Putamen (tissue), 1 donor: ENCODE measurements at places on chromosomes 4 and X.
A peak's percentile ranks its signal among the peaks of the same experiment; 100 is the strongest.

DNA sequence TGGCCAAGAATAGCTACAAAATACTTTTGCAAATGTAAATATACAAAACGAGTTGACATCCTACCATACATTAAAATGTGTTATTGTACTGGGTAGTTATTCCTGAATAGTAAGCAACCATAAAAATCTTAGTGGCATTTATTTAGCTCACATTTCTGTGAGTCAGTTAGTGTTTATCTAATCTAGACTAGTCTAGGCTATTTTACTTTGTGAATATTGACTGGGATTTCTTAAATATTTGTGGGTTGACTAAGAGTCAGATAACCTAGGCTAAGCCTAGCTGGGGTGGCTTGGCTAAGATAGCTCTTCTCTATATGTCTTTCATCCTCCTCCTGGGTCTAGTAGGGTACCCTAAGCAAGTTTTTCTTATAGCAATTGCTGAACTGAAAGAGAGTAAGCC, 543.8 kb upstream of the DIAPH2 start:
- no peak for DNase-seq

GRCh38 chr4:123353656-123354055, 42.9 kb upstream of the SPRY1 start:
- no peak for DNase-seq

DNA sequence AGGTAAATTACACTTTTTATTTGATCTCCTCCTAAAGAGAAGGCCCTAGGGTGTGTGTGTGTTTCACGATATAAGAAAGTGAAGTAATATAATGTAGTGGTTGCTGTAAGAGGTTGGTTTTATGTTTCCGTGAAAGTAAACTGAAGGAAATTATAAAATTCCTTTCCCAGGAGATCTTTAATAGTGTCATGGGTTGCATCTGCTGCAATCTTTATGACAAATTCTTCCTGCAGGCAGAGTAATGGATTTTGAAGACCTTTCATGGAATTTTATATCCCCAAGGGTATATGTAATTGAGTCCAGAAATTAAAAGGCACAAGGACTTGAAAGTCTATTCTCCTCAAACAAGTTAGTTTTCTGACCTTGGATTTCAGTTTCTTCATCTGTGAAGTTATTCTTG, 538.6 kb downstream of the ANKRD50 start:
- DNase-seq: no peak

DNA sequence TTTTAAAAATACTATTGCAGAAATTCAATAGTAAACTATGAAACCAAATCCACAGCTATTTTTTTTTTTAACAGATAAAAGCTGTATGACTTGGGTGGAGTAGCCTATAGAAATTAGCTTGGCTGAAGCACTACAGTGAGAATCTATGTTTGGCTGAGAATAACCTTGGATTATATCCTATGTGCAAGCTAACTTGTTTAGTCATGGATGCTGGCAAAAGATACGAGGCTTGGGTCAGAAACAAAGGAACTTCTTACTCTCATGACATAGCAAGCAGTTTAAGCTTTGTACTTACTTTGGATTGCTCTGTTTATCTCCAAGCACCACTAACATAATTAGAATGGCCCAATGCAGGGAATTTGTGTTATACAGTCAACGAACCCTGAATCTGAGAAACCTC, 119.2 kb upstream of the GRID2 start:
- no peak for DNase-seq

DNA sequence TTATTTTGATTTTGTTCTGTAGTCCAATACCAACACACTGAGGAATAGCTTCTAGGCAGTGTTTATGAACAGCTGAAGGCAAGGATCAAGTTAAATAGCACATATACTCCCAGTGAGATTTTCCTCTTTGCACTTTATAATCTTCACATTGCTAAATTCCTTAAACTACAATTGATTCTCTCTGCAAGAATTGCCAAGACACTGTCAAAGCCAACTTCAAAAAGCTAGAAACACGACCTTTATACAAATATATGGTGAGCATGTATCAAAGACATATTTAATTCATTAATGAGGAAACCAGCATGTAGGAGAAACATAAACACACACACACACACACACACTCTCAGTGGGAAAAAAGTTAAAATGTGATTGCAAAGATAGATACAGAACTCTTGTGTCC, 86.4 kb upstream of the FAM9C start:
- no peak for DNase-seq

DNA sequence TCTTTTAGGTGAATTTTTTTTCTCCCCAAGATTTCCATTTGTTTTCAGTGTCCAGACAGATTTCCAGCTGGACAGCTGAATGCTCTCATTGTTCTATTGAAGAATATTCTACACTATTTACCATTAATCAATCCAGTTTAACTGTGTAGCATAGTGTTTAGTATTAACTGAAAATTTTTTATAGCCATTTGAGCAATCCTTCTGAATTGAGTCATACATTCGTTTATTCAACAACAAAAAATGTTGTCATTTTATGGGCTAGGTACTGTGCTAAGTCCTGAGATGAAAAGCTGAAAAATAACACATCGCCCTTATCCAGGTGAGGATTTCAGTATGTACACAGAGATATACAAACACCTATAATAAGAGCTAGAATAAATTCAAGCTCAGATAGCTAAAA, 223.3 kb downstream of the COL25A1 start:
- DNase-seq: no peak

DNA sequence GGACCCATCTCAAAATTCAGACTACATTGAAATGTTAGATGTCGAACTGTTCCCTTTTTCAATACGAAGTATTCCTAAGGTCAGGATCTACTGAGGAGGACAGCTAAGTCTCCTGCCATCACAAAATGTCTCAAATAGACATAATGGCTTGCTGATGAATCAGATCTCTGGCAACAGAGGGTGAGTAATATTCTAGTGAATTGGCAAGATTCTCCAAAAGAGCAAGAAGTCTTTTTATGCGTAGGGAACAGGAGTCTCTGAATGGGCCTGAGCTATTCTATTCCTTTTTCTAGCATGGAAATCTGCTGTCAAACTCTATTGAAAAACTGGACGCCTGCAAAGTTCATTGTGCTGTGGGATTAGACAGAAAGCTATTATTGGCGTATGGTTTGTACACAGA, 145.4 kb downstream of the FNIP2 start:
- DNase-seq: peak; percentile 39

DNA sequence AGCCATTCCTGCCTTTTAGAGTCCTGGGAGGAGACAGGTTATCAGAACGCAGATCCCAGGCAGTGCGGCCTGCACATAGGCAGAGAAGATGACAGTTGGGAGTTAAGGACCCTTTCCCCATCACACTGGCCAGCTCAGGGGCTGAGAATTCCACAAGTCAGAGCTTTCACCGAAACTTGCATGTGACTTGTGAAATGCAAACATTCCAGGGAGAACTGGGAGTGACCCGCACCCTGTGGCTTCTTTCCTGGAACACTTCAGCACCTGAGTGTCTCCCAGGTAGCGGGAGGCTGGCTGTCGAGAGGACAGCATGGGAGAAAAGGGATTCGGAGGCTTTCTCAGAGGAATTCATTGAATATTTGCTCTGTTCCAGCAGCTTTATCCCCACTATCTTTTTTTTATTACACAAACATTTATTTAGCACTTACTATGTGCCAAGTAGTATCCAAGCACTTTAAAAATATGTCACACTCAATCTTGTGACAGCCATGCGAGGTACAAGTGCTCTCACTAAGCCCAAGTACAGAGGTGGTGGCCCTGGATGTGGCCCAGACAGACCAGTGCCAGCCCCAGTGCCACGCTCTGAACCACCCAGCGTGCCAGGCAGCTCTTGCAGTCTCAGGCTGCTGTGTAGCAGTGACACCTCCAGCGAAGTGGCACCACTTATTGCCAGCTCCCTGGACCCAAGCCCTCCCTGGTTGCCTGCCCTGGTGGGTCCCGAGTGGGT, 100.5 kb downstream of the PHKA2 start:
- DNase-seq: no peak

- DNase-seq: no peak
Observed at GRCh38 chr4:127856813-127857447, 23.8 kb upstream of the PLK4 start.

DNA sequence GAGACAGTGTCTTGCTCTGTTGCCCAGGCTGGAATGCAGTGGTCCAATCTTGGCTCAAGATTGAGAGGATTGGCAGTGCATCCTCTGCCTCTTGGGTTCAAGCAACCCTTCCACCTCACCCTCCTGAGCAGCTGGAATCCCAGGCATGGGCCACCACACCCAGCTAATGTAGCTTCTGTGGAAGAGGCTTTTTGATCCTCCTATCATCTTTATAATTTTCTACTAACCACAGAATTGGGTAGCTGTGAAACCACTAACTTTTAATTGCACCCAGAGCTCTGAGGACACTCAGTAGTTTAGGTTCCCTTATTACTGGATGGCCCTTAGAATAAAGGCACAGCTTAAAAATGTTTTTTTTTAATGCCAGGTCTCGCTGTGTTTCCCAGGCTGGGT, 8.9 kb upstream of the AGA start:
- no peak for DNase-seq

DNA sequence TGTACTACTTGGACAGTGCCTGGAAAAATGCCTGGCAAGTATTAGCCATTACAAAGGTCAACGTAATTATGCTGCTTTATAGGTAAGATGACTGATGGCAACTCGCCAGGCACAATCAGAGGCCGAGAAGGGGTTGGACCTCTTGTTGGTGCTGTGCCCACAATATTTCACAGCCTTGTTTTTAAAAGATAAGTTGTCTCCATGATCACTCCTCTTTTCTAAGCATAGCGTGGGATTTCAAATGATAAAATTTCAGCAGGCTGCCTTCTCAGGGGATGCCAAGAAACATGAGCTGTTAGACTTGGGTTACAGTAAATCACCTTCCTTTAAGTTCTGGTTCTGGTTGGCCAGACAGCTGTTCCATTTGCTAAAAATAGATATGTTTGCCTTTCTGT, 26.9 kb downstream of the HOPX start:
- DNase-seq: no peak
